ENCODE measurements at places on chromosomes 5 and 9. TPM values are rescaled to one million over a fixed set of nuclear protein-coding genes. Genes with fewer than 3 reads are reported as not detected.

MYORG gene
- total RNA-seq: 2.2 TPM

PRRX2 gene
- total RNA-seq: 0.49 TPM

RHOBTB3 gene
- 3.3 TPM for total RNA-seq

ARSI gene
- not detected for total RNA-seq

RANBP3L gene
- total RNA-seq: 0.16 TPM

C9orf57 gene
- total RNA-seq: not detected

FAM81B gene
- not detected for total RNA-seq

CACNA1B gene
- 0.07 TPM for total RNA-seq

RASEF gene
- not detected for total RNA-seq

TMEM250 gene
- 25.4 TPM for total RNA-seq

CCNI2 gene
- total RNA-seq: 4.3 TPM

All from activated CD4-positive, alpha-beta T cell treated with anti-CD3 and anti-CD28 coated beads for 36 hours (primary cell).